Endothelial cell of coronary artery (primary cell): ENCODE measurements at places on chromosomes 6 and 20. TPM values are rescaled to one million over a fixed set of nuclear protein-coding genes. Genes with fewer than 3 reads are reported as not detected.

TGM3 gene
- not detected in 2 replicates for total RNA-seq

MEP1A gene
- not detected in 2 replicates for total RNA-seq

UBD gene
- total RNA-seq: 1.2 and 4.9 TPM in 2 replicates

KCNK17 gene
- not detected in 2 replicates for total RNA-seq
